ENCODE measurements at places on chromosomes 7 and 10. TPM values are rescaled to one million over a fixed set of nuclear protein-coding genes. Genes with fewer than 3 reads are reported as not detected.

Gene HOXA3
- 9.2 TPM for total RNA-seq

Gene CACNB2
- 0.71 TPM for total RNA-seq

DNA sequence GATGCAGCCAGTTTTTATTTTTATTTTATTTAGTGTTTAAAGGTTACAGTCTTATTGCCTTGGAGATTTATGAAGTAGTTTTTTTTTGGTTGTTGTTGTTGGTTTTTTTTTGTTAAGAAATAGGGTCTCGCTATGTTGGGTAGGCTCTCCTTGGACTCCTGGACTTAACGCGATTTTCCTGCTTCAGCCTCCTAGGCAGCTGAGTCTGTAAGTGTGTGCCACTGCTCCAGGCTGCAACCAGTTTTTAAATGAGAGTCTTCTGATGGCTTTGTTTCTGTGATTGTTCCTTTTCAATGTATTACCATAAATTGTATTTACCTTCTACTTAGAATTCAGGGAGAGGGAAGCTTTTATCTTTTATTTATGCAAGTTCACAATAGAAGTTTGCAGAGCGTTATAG, 62.8 kb downstream of the BICC1 start:
- H3K36me3 ChIP-seq: no peaks in the 10 kb centered on the region
- H3K27ac ChIP-seq: no peak overlapping the region
- H3K4me1 ChIP-seq: no peaks in the 10 kb centered on the region

DNA sequence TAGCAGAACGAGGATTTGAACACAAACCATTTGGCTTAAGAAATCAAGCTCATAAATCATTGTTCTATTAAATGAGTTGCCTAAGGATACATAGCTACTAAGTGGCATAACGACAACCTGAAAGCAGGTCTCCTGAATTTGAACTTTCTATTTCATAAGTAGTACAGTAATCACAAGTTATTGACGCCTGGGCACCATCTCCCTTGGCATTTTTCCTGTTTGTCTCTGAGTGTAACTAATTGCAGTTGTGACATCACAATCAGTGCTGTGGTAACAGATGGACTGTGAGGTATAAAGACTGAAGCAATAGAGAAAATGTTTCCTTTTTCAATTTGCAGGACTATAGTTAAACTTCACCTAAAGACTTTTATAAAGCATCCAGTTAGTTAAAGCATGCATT, 6.4 kb upstream of the CSTF2T start:
- peaks cover 17% of the 10 kb centered on the region for H3K27me3 ChIP-seq
- no peak for DNase-seq
- no peaks in the 10 kb centered on the region for H3K36me3 ChIP-seq
- no peaks in the 10 kb centered on the region for H3K4me1 ChIP-seq
- no peak overlapping the region for H3K27ac ChIP-seq

GRCh38 chr7:24702755-24703154, 54.5 kb downstream of the GSDME start:
- H3K27me3 ChIP-seq: no peaks in the 10 kb centered on the region
- H3K27ac ChIP-seq: no peak overlapping the region
- DNase-seq: no peak
- no peak overlapping the region for H3K4me3 ChIP-seq

DNA sequence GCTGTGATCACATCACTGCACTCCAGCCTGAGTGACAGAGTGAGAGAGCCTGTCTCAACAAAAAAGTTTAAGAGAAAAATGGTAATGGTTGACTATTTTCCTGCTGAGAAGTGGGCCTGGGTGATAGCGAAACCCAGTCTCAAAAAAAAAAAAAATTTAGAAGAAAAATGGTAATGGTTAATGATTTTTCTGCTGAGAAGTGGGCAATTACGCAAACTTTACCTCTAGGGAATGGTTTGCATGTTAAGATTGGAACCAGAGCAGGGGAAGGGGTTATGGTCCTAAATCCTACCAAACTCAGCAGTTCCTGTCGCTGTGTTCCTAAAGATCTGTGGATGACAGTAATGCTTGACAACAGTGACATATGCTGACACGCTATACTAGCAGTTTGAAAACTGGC, 130.5 kb upstream of the RHEB start:
- DNase-seq: no peak
- H3K36me3 ChIP-seq: no peaks in the 10 kb centered on the region
- H3K27ac ChIP-seq: no peak overlapping the region
- no peaks in the 10 kb centered on the region for H3K27me3 ChIP-seq
